ENCODE measurements at places on chromosomes 5 and 9.

- DNase-seq: no peak
Measured at GRCh38 chr9:14064940-14065339, 249.0 kb downstream of the NFIB start.

GRCh38 chr9:90114641-90115425, 510.0 kb downstream of the GADD45G start:
- DNase-seq: no peak

DNA sequence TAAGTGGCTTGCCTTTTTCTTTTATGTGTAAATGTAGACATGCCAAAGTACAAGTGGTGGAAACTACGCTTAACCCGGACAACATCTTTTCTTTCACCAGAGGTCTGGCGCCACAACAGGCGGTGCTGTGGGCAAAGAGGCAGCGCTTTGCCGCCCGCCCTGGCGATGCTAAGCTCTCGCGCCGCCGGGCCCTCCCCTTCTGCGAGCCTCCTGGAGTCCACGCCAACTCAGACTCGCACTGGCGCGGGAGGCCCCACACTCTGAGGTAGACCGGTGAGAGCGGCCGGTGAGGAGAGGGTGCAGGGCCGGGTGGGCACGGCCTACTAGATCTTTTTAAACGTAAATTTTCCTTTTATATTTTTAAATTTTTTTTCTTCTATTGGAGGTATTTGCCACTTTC, 2253.1 kb upstream of the C9orf72 start:
- no peak for DNase-seq

DNA sequence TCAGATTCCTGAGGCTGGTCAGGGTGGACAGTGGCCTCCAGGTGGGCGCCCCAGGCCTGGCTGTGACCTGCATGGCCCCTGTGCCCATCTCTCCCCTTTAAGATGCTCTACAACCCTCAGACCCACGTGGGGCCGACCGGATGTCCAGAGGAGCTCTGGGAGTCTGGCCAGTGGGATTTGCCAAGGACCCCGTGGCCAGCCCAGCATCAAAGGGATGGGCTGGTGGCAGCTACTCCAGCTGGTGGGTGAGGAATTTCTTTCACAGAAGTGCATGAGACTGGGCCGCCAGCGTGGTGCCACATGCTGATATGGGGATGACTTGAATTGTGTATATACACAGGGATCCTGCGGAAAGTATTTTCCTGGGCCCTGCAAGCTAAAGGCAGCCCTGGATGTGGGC, 94.7 kb upstream of the SARDH start:
- no peak for DNase-seq

GRCh38 chr5:6603643-6604042, 29.2 kb downstream of the NSUN2 start:
- no peak for DNase-seq

DNA sequence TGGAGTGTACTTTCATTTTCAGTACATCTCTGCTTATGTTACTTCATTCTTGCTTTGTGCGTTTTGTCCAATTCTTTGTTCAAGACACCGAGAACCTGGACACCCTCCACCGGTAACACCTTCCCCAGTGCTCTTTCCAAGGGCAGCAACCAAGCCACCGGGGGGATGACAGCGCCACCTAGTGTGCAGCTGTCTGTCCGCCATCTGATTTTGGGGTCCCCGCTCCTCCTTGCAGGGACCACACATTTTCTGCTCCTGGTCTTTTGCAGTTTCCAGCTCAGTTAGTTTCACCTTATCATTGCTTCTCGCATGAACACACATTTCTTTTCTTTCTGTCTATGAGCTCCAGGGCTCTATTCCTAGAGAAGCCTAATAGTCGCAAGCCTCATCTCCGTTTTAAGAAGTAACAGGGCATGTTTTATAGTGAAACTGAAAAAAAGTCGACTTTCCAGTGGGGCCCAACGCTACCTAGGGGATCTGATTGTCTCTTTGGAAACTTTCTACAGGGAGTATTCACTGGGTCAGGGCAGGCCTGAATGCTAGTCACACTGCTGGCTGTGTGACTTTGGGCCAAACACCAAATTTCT, 152.1 kb downstream of the FSTL4 start:
- peak; percentile 50 for DNase-seq

DNA sequence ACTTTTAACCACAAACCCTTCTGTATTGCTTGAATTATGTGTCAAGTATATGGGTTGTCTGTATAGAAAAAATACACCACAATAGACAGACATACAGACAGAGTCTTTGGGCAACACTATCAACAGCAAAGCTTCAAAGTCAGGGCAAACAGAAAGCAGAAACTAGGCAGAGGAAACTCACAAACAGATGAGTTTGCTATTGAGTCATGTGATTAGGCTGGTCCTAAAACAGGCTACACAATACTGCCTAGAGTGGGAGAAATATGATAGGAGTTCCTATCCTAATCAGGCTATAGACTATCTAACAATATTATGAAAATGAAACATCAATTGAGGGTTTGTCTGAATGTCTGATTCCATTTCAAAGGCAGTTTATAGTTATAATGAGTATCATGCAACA, 156.4 kb downstream of the EDIL3 start:
- DNase-seq: no peak

GRCh38 chr5:109247986-109248385, 161.8 kb downstream of the PJA2 start:
- no peak for DNase-seq
